ENCODE measurements at places on chromosomes 5 and 9.

GRCh38 chr9:4168526-4168925 lies 131.3 kb downstream of the GLIS3 start:
- DNase-seq = no peak

DNA sequence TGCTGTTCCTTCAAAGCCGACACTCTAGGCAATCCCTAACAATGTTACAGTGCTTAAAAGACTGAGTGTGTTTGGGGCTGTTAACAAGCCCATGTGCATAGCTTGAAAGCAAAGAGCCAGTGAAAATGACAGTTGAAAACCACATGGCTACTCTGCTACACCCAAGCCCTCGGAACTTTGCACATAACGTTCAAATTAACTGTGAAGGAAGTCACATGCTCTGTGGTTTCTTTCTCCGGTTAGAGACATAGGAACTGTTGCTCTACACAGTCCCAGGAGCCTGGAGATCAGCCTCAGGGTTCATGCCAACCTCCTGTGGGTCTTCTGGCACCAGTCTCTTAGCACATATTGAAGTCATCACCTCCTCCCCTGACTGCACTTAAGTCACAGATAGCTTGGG lies 51.1 kb downstream of the C9orf152 start:
- no peak for DNase-seq

DNA sequence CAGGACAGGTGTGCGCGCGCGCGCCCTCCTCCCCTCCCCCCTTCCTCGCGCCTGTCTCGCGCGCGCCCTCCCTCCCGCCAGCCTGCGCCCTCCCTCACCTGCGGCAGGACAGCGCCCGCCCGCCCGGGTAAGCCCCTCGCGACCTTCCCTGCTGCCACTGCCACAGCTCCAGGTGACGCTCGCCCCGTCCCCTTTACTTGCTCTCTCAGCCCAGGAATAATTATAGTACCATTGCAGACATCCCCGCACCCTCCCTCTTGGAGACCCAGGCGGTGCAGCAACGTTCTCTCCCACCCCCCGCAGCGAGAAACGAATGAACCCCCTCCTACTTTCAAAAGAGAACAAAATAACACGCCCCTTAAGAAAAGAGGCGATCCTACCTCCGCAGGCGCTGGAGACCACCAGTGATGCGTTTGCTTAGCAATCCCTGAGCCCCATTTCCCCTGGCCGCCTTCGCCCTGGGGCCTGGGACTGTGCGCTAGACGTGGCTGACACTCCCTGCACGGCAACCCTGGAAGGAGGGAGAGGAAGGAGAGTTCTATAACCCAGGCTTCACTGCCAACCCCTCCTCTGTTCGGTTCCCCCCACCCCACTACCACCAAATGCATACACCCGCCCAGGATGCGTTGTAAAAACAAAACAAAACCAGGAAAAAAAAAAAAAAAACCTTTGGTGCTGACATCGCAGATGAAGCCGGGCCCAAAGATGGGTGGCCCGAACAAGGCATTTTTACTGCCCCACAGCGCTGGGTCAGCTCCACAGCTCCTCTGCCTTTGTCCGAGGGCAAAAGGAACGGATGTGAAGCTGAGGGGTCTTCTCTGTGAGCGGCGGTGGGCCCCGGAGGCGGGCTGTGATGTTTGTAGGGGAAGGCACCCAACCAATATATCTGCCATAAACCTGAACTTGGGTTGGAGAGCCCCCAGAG lies 5.6 kb upstream of the PURA start:
- DNase-seq = peak; percentile 12

- no peak for DNase-seq
Observed at GRCh38 chr5:90135779-90136378, 273.7 kb downstream of the CETN3 start.

- DNase-seq = no peak
Observed at GRCh38 chr5:135328128-135328687, 70.8 kb downstream of the MACROH2A1 start.

All from neural crest cell (in vitro differentiated cells).